Activated T-cell treated with anti-CD3 and anti-CD28 coated beads, Interleukin-2, amount 50 U/mL, for 4 hours (primary cell): ENCODE measurements at places on chromosomes 11 and 22. TPM values are rescaled to one million over a fixed set of nuclear protein-coding genes. Genes with fewer than 3 reads are reported as not detected.

DNA sequence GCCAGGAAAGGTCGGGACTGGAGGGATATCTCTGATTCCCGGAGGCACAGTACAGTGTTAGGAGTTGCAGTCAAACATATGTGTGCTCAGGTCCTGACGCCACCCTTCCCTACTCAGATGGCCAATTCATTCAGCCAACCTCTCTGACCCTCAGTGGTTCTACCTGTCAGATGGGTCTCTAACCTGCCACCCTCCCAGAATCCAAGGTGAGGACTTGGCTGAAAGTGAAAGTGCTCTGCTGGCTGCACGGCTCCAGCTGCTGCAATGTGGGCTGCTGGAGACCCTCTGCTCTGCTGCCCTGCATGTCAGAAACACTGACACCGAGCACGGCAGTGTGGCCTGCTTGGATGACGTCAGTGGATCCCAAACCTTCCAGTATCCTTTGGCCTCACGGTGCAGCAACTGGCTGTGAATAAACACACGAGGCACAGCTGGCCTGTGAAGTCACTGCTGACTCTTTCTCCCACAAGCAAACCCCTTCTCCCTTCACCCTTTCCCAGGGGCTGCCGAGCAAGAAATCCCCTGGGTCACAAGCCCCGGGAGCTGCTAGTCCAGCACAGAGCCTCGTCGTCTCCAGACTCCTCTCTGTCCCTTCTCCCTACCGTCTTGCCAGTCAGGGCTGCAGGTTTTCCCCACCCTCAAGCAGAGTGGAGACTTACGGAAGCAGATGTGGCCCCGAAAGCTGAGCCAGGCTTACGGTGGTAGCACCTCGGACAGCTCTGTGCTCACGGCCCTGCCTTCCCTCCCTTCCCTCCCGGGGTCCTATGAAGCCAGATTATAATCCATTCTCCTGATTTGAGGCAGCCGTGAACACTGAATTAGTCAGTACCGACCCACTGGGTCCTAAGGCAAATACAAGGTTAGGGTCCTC, 24.3 kb downstream of the KIAA0930 start:
- DNase-seq: no peak

DNA sequence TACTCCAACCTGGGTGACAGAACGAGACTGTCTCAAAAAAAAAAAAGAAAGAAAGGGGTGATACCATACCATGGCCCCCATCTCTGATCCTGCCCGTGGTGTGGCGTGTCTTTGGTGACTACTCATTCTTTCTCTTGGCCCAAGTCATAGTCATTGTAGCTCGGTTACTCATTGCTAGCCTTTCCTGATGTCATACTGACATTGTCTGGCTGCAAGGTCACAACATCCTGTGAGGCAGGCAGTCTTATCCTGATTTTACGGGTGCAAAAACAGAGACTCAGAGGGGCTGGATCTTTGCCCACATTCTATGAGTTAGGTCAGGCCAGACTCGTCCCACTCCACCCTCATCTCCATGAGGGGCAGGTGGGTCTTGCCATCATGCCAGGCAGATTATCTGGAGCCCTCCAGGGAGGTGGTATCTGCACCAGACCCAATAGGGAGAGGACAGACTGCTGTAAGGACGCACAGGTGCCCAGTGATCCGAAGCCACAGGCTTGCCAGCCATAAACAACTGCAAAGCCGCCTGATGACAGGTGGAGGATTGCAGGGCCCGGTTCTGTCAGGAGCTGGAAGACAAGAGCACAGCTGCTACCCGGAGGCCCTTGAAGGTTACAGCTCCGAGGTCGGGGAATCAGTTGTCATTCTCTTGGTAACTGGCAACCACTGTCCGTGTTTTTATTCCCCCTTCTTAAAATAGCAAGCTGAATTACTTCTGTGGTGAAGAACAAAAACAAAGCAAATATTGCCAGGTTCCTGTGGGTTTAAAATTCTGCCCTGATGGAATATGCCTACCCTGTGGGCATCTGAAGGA, 13.8 kb downstream of the TOM1 start:
- no peak for DNase-seq

- DNase-seq: no peak
Observed at GRCh38 chr22:27309697-27310096, 491.9 kb downstream of the MN1 start.

DNA sequence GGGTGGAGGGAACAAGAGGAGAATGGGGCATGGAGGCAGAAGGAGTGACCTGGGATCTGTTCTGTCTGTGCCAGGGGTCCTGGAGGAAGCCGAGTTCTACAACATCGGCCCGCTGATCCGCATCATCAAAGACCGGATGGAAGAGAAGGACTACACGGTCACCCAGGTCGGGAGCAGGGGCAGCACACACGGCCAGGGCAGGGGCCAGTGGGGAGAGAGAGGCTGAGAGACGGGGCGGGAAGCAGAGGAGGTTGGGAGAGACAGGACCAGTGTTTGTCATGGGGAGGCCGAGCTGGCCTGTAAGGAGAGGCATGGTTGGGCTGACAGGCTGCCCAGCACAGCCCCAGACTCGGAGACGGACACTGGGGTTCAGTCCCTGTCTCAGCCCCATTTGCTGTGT, 4.7 kb downstream of the KCTD17 start:
- DNase-seq: no peak

DNA sequence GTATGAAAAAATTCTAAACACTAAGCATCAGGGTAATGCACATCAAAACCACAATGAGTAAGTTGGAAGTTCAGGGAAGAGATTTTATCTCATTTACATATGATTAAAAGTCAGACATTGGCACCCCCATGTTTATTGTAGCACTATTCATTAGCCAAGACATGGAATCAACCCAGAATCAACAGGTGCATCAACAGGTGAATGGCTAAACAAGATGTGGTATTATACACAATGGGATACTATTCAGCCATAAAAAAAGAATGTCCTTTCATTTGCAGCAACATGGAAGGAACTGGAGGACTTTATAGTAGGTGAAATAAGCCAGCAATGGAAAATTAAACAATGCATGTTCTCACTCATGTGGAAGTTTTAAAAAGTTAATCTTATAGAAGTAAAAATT, 17.6 kb upstream of the TTC17 start:
- DNase-seq: no peak

- DNase-seq: no peak
Observed at GRCh38 chr11:71459767-71460320, 6.8 kb downstream of the NADSYN1 start.

The FAM181B gene
- total RNA-seq: not detected

- no peak for DNase-seq
Observed at GRCh38 chr11:114275280-114275679, 20.9 kb upstream of the NNMT start.

GRCh38 chr11:102967497-102967896, 12.0 kb upstream of the MMP13 start:
- DNase-seq: no peak

The MPZL2 gene
- total RNA-seq: 12.8 TPM

- no peak for DNase-seq
Observed at GRCh38 chr22:22404598-22405284, 103.8 kb downstream of the ZNF280B start.

The TRIM64 gene
- total RNA-seq: not detected

DNA sequence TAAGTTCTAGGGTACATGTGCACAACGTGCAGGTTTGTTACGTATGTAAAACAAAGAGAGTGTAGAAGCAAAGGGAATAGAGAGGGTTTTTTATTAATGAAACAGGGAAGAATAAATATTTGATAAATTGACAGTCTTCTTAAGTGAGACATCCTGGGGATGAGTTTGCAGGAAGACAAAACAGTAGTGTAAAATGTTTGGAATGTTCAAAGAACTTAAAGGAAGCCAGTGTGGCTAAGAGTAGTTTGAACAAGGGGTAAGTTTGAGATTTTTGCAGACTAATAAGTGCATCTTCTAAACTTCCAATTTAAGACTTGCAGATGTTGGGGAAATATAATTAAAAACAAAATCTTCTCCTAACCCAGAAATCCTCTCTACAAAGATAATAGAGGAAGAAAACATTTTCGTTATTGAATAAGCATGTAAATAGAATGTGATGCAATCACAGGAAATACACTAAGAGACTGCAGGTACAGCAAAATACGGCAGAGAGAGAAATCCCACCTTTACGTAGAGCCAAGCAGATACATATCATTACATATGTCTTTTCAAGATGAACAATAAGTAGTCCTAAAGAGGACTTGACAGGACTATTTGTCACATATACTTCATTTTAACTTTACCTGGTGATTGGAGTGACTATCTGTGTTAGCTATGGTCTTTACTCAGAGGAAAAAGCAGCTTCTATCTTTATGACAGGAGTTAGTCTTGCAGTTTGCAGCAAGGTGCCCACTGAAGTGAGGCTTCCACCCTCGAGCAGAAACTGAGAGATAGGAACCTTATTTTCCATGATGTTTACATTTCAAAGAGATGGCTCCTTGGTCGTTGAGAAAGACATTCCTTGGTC, 402.1 kb downstream of the CNTN5 start:
- no peak for DNase-seq

DNA sequence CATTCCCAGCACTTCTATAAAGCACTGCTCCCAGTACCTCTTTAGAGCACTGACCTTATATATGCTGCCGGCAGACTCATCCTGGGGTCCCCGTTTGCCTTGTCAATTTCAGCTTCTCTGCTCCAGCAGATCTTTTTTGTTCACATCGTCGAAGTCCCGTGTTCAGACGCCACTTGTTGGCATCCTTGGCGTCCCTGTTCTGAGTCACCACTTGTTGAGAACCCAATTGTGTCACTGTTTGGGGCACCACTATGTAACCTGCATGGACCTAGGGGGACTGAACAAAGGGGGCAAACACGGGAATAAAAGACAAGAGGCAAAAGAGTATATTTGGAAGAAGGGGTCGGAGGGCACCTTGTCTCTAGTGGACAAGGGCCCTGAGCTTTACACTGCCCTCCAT, 25.5 kb downstream of the OR10A6 start:
- no peak for DNase-seq

- DNase-seq: no peak
Observed at GRCh38 chr22:49381595-49382450, 445.9 kb downstream of the BRD1 start.

DNA sequence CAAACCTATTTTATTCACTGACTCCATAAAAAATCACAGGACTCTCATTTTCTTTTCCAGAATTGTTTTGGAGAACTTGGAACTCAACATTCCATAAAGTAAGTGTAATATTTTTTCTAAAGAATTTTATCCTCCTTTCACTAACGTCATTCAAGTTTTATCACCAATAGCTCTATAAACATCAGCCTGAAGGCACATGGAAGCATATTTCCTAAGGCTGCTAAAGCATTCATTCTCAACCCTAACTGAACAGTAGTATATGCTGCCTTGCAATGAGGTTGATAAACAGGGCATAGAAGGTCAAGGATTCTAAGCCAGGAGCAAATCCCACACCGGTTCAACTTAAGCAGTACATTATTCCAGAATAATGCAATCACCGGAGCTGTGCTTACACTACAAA, 273.9 kb downstream of the RAB38 start:
- DNase-seq: no peak

The CYP2D6 gene
- 1.9 TPM for total RNA-seq

The ASCC2 gene
- total RNA-seq: 95.7 TPM

The KCNK4 gene
- total RNA-seq: not detected

The THRSP gene
- not detected for total RNA-seq

- DNase-seq: no peak
Observed at GRCh38 chr11:72974487-72975205, 160.4 kb downstream of the ATG16L2 start.

The DCHS1 gene
- 0.33 TPM for total RNA-seq

DNA sequence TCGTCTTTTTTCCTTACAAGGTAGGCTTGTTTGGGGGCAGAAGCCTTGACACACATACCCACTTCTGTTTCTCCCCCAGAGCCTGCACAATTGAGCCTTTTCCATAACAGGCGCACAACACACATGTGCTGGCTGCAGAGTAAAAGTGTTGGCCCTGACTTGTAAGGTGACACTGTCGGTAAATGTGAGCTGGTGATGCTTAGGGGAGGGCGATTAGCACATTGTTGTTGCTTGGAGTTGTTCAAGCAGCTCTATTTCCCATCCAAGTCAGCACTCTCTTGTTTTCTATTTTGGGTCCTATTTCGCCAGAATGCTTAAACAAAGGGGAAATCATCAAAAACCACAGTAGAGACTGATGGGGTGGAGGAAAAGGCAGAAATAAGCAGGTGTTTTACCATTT, 51.9 kb upstream of the PTPRJ start:
- DNase-seq: no peak

DNA sequence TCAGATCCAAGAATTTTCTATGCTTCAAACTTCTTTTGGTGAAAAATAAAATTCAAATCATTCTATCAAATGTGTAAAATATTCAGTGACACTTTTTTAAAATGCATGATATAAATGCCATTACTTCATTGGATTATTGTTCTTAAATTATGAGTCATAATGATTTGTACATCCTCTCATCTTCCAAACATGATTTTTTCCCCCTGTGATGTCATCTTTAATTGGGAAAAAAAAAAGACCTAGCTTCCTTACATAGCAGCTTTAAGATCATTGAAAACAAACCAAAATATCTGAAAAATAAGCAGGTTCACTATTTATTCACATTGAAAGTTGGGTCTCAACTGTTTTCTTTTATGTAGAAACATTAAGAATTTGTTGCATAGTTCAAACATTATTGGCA, 1549.4 kb downstream of the LRRC4C start:
- no peak for DNase-seq

The UBQLNL gene
- total RNA-seq: not detected

GRCh38 chr11:69370984-69371709, 77.2 kb downstream of the MYEOV start:
- DNase-seq: no peak

DNA sequence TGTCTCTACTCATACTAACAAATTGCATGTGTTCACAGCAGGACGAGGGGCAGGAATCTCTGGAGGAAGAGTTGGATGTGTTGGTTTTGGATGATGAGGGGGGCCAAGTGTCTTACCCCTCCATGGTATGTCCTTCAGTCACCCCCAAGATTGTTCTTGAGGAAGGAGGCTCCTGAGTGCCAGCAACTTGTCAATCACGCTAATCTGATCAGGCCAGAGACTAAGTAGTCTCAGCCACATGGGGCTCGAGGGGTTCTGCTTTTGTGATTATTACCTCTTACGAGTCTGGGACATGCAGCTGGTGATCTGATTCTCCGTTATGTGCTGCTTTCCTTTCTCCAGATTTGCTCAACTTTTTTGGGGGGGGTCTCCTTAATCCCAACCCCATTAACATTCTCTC, 54.3 kb downstream of the CTNND1 start:
- no peak for DNase-seq

The RFPL1 gene
- not detected for total RNA-seq

DNA sequence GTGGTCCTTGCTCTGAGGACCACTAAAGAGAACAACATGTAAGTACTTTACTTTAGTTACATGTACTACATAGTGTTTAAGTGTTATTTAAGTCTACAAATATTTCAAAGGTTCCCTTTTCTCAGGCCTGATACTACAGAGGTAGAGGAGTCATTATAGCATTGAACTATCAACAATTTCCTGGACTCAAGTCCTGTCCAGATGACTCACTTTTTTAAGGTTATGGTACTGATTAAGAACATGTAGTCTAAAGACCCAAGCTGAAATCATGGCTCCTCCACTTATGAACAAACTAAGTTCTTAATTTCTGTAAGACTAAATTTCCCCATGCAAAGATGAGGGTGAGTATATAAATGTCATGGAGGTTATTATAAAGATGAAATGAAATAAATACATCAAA, 74.7 kb downstream of the NARS2 start:
- no peak for DNase-seq
